ENCODE measurements at places on chromosomes 3 and 15.
A peak's percentile ranks its signal among the peaks of the same experiment; 100 is the strongest.

- no peak for DNase-seq
Measured at GRCh38 chr15:48394970-48395369, 63.7 kb downstream of the DUT start.

GRCh38 chr15:88090481-88091011, 166.0 kb downstream of the NTRK3 start:
- DNase-seq: no peak

- peak; percentile 39 for DNase-seq
Measured at GRCh38 chr3:185176750-185177359, 24.0 kb upstream of the C3orf70 start.

DNA sequence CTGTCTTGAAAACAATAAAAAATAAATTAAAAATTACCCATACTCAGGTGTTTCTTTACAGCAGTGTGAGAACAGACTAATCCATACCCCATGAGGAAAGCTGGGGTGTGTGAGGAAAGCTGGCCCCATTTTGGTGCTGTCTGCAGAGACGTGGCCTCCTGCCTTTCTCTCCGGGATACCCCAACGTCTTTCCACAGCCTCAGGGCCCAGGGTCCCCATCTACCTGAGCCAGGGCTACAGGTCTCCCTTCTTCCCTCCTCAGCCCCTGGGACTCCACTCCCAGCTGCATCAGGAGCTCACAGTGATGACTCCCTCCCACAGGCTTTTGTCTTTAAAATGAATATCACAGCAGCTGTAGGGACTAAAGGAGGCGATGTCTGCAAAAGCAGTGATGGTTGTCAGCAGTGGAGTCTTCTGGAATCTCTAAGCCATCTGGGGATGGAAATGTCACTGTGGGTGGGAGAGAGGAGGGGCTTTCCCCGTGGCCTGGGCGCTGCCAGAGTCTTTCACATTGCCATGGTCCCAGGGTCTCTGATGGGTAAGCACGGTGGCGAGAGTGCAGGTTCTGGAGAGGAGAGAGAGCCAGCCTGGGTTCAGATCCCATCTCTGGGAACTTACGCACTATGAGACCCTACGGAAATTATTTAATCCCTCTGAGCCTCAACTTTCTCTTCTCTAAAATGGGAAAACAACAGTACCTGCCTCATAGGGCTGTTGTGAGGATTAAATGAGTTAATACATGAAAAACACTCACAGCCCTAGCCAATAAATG, 259.3 kb downstream of the PLCL2 start:
- no peak for DNase-seq

- peak; percentile 22 for DNase-seq
Measured at GRCh38 chr3:188000361-188000861, 153.5 kb upstream of the LPP start.

GRCh38 chr3:58013973-58014649, 5.9 kb downstream of the FLNB start:
- no peak for DNase-seq

- no peak for DNase-seq
Measured at GRCh38 chr3:67349551-67350174, 304.7 kb downstream of the SUCLG2 start.

DNA sequence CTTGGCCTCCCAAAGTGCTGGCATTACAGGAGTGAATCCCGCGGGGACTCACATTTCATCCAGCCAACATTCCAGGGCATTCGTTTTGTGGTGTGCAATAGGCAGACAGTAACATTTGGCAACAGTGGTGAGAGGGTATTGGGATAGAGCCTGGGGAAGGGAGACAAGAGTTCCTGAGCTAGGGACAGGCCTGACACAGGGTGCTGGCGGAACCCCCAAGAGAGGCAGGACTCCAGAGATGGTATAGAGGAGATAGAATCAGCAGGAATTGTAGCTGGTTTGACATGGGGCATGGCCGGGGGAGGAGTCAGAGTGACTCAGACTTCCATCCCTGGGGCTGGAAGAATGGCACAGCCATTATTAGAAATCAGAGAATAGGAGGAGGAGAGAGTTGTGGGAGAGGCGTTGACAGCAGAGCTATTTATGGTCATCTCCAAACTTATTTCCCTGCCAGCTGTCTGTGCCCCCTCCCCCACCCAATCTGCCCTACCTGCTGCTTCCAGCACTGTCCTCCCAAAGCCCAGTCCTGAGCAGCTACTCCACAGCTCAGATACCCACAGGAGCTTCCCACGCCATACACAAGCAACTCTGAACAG, 4.4 kb upstream of the IDH2 start:
- no peak for DNase-seq

GRCh38 chr3:4821975-4822374, 157.3 kb upstream of the BHLHE40 start:
- DNase-seq: no peak

GRCh38 chr15:60511351-60512031, 32.5 kb upstream of the ICE2 start:
- DNase-seq: no peak

GRCh38 chr3:101675709-101676215, 1.2 kb downstream of the ZBTB11 start:
- no peak for DNase-seq

- DNase-seq: no peak
Measured at GRCh38 chr3:87397211-87397610, 120.8 kb upstream of the POU1F1 start.

GRCh38 chr3:70870576-70870975, 558.1 kb upstream of the MDFIC2 start:
- DNase-seq: no peak

DNA sequence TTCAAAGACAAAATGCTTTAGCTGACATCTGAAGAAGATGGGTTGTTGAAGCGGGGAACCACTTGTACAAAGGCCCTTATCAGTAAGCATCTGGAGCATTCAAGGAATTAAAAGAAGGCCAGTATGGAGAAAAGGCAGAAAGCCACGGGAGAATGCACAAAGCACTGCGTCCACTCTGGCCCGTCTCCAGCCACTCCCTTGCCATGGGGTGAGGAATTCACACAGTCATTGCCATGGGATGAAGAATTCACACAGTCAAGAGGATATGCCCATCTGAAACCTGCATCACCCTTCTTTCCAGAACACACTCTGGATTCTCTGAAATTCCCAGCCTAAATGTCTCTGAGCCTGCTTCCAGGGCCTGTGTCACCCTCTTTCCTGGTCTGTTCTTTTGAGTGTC, 26.7 kb upstream of the STAG1 start:
- no peak for DNase-seq

DNA sequence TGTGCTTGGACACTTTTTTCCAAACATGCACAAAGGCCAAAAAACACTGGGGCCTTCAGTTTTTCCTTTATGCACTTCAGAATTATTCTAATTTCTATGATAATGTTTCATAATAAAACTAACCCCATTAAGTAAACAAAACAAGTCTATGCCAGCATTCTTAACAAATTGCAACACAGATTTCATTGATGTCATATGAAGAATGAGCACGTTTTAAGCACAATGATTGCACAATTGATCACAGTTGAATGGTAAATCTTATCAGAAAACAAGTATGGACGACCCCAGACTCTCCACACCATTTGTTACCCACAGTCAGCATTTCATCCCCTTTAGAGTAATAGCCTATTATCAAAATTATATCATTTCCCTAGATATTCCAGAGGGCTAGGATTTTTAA, 46.7 kb upstream of the PROK2 start:
- no peak for DNase-seq

DNA sequence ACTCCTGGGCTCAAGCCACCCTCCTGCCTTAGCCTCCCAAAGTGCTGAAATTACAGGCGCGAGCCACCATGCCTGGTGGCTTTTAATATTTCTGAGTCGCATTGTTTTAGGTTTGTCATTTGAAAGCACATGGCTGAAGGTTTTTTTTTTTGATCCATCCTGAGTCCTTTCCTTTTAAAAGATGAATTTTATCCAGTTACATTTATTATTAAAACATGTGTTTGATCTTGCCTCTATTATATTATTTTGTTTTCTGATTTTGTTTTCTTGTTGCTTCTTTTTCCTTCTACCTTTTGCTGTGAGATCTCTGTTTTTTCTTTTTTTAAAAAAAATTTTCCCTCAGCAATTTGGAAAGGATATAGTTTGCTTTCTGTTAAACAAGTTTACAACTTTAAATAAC, 76.4 kb downstream of the SCN5A start:
- DNase-seq: no peak

- DNase-seq: no peak
Measured at GRCh38 chr3:194001-194400, 2.6 kb upstream of the CHL1 start.

GRCh38 chr3:171155122-171155700, 128.7 kb upstream of the SLC2A2 start:
- no peak for DNase-seq

GRCh38 chr3:41104147-41104546, 95.2 kb upstream of the CTNNB1 start:
- no peak for DNase-seq

All from COR-L47 (cell line).